ENCODE measurements at places on chromosomes 2 and 18.

DNA sequence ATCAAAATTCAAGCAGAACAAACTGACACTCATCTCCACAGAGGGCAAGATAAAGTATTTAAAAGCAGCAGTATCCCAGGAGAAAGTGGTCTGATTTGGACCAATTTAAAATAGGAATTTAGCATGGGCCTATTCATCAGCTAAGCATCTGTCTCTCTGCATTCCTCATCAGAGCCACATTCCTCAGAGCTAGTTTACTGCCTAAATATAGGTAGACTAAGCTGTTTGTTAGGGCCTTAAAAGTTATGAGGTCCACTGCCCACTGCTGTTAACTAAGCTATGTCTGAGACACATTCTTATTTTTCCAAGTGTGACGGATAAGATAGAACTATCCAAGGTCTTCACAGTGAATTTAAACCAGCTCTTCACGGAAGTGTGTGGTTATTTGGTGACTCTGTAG, 17.6 kb downstream of the NEB start:
- peak; percentile 13 for DNase-seq

- DNase-seq = no peak
Observed at GRCh38 chr2:164868563-164869419, 27.2 kb upstream of the COBLL1 start.

GRCh38 chr18:24014986-24015638, 558 bp downstream of the TTC39C start:
- DNase-seq = no peak

DNA sequence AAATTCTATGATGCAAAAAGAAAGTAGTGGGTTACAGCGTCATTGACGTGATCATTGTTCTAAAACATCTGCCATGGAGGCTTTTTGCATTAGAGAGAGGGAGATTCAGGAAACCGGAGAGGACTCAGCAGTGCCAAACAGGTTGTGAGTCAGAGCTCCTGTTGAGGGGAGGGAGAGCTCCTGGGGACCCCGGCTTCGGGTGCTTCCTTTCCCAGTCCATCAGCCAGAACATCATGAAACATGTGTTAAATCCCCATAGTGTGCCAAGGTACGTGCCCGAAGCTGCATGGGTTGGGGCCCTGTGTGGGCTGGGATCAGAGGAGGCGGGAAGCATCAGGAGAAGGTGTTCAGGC, 791 bp upstream of the CYRIA start:
- no peak for DNase-seq

- DNase-seq = no peak
Observed at GRCh38 chr18:23231340-23232021, 96.2 kb downstream of the CABLES1 start.

DNA sequence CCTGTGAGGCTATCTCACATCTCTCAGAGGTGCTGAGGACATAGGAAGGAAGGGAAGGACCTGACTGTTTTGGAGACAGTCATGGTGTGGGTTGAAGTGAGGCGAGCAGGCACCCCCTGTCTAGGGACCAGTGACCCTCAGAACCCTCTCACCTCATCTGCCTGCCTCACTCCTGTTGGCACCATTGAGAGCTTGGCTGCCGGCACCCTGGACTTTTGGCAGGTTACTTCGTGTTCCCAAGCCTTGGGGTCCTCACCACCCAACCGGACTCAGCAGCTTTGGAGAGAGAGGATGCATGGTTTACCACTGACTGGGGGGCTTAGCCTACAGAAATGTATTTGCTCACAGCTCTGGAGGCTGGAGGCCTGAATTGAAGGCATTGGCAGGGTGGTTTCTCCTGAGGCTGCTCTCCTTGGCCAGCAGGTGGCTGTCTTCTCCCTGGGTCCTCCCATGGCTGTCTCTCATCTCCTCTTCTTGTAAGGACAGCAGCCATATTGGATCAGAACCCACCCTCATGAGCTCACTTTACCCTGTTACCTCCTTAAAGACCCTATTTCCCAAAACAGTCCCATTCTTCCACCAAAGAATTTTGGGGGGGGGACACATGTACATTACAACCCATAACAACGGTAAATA, 142.0 kb downstream of the TSN start:
- DNase-seq = peak; percentile 52

DNA sequence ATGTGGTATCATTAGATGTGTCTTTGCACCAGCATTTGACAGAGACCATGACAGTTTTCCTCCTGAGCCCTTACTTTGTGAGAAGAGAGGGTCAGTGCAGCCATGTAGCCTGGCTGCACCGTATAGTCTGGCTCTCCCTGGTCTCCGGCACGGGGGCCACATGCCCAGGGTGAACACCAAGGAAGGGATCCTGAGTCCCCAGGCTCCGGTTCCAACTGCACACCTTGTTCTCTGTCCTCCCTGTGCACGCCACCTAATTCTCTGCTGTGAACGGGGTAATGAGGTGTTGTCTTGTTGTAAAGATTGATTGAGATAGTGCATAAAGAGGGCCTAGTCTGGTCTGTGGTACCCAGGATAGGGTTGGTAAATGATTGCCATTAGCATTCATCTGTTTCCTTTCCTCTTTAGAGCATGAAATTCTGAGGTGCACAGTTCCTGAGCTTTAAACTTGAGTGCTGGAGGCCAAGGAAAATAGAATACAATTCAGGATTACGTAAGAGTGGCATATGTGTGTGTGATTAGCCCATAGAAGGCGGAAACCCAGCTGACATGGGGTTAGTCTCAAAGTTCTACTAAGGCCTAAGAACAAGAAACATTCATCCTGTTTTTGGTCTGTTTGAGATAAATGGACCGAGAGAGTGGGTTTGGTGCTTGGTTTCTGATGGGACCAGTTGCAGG, 55.5 kb downstream of the NCK2 start:
- DNase-seq = no peak

- no peak for DNase-seq
Observed at GRCh38 chr2:28219138-28219537, 173.5 kb upstream of the FOSL2 start.

- no peak for DNase-seq
Observed at GRCh38 chr18:54357082-54357659, 487 bp downstream of the STARD6 start.

DNA sequence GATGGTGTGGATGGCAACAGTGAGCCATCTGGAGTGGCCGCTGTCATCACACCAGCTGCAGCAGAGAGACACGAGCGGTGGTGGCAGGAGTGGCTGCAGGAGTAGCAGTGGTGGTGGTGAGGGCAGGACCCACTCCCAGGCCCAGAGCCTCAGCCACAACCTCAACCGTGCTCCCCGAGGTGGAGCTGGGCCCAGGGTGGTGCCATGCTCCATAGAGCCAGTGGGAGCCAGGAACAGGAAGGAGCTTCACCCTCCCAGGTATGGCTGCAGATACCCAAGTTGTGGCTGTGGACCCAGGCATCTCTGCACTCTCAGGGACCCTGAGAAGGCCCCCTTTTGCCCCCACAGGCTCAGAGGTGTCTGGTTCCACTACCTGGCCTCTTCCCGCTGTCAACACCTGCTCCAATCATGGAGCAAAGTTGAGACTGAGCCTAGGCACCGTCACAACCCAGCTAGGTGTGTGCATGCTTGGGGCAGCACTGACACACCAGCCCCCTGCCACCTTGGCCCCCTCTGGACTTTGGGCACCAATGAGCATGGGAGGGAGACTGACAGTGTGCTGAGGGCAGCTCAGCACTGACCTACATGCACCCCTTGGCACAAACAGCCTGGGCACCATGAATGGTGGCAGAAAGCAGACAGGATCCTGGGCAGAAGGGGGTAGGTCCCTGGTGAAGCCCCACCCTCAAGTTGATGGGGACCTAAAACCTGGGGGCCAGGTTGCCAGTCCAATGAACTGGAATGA, 188.9 kb downstream of the NDUFA10 start:
- DNase-seq = no peak

GRCh38 chr2:235677276-235677788, 183.5 kb downstream of the AGAP1 start:
- DNase-seq = peak; percentile 84

DNA sequence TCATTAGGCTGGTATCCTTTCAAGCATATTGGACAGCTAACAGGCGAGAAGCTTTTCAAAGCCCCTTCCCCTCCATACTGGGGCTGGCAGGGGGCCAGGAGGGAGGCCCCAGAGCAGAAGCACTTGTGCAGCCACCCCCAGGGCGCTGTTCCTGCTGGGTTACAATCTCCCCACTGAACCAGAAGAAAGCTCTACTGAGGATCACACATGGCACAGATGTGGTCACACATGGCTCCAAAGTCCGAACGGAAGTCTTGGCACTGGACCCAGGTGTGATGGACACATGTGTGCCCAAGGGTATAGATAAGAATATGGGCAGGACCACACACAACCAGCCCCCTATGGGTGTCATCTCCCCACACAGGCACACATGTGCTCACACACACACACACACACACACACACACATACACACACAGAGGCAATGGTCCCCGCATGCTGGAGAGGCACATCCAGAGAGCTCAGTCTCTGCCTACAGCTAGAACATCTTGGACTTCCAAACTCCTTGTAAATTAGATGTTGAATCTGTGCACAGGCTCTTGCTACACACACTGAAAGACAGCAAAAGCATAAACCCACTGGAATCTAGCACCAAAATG, 56.4 kb downstream of the TTC32 start:
- no peak for DNase-seq

Data from NCI-H226 (cell line).